ENCODE measurements at places on chromosomes 5 and 9.

- DNase-seq: no peak
Measured at GRCh38 chr5:163916861-163917260, 411.4 kb downstream of the MAT2B start.

GRCh38 chr9:14350754-14351153 is 36.8 kb upstream of the NFIB start:
- DNase-seq: no peak

- no peak for DNase-seq
Measured at GRCh38 chr5:178236679-178237078, 4.1 kb upstream of the PHYKPL start.

- DNase-seq: no peak
Measured at GRCh38 chr9:69115621-69116020, 58.5 kb upstream of the TJP2 start.

DNA sequence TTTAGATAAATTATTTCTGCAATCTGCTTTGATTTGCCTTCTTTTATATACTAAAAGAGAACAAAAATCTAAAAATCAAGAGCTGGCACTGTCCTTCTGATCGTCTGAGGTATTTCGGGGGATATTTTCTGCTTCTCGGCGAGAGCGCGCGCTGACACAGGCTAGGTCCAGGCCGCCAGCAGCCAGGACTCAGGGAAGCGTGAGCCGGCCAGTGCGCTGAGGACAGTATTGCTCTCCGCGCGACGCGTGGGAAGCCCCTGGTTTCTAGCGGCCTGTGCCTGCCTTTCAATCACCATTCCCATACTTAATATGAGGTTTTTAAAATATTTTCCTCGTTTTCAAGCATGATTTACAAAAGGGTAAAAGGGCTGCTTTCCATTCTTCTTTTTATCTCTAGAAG is 307.3 kb upstream of the IRX1 start:
- DNase-seq: no peak

GRCh38 chr9:83651558-83651957 is 28.6 kb downstream of the IDNK start:
- no peak for DNase-seq

DNA sequence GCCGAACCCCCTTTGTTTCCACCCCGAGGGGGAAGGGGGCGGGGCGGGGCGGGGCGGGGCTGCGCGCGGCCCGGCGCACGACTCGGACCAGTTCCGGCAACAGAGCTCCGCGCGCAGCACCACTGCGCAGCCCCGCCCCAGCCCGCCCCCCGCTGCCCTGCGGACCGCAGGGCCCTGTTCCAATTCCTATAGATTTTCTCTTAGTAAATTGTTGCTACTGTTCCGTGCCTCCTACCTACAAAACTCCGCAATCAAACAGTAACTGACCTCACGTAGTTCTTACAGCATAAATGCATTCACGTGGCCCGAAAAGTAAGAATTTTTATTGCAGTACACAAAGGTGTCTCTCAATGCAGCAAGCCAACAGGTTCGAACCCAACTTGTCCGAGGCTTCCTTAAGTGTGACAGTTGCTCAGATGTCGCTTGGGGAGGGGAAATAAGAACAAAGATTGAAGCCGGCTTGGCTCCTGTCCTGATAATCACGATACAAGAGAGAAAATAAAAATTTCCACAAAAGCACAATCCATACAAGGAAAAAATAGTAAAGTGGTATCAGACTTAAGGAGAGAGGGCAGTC is 1.2 kb upstream of the RNF38 start:
- DNase-seq: no peak

DNA sequence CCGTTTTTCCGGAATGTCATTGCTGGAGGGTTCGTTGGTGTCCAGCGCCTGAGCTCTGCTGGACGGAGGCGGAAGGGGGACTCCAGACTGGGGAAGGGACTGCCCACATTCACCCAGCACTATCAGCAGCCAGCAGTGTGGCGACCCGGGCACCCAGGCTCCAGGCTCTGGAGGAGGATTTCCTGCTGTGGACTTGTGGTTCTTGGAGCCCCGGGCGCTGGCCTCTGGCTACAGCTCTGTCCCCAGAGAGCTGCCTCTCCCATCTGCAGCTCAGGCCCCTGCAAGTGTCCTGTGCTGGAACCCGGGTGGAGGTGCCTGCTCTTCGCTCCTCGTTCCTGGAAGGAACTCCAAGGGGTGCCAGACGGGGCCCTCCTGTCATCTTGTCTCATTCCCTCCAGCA is 152.6 kb downstream of the RGS3 start:
- DNase-seq: no peak

DNA sequence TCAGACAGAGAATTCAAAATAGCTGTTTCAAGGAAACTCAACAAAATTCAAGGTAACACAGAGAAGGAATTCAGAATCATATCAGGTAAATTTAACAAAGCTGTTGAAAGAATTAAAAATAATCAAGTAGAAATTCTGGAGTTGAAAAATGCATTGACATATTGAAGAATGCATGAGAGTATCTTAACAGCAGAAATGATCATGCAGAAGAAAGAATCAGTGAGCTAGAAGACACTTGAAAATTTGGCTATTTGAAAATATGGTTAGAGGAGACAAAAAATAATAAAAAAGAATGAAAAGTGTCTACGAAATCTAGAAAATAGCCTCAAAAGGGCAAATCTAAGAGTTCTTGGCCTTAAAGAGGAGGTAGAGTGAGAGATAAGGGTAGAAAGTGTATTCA is 22.9 kb downstream of the LMBRD2 start:
- no peak for DNase-seq
